ENCODE measurements at places on chromosomes 1 and 21.

DNA sequence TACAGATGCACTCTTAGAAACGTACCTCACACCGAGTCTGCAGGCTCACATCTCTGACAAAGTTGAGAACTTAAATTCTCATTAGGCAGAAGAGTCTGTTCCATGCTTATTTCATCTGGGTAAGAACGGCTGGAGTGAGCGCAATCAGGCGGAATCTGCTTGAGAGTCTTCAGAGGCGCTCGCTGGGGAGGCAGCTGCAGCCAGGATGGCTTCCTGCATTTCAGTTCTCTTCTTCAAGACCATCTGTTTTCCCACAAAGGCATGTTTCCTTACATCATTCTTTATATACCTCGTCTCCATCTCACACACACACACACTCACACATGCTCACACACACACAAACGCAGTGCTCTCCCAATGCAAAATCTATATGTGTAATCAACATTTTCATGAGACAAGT lies 497.1 kb downstream of the AJAP1 start:
- no peak for DNase-seq

GRCh38 chr1:7379441-7379971 lies 391.6 kb upstream of the VAMP3 start:
- no peak for DNase-seq

- DNase-seq = no peak
Observed at GRCh38 chr1:28170001-28170596, 6.4 kb downstream of the PTAFR start.

DNA sequence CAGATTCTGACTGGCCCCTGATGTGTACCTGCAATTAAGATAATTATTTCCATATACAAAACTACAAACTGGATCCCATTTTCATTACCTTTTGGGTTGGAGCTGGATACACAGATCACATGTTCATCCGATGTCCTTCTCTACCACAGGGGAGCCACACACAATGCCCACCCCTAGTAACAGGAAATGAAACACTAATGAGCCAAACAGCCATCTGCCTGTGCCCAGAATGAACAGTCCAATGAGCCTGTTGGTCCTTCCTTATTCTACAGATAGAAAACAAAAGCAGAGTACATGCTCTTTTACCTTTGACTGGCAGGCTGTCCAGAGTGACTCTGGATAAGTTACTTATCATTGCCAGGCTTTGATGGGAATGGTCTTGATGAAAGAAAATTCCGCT lies 68.6 kb downstream of the SIPA1L2 start:
- DNase-seq = no peak

DNA sequence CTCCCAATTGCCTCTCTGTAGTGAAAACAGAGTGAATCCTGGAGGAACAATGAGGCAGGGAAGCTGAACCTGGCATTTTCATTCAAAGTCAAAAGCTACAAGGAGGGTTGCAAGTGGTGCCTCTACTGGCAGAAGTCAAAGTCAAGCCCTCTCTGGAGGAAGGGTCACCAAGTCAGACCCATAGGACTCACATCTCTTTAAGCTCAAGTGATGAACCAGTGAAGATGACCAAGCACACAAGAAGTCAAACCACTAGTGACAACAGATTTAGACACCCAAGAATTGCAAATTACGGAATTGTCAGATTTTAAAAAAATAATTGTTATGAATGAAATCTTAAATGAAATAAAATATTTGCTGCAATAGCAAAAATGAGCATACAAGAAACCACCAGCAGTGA lies 81.1 kb upstream of the ATP1B1 start:
- DNase-seq = no peak

GRCh38 chr1:67652800-67653199 lies 32.2 kb upstream of the GADD45A start:
- no peak for DNase-seq

DNA sequence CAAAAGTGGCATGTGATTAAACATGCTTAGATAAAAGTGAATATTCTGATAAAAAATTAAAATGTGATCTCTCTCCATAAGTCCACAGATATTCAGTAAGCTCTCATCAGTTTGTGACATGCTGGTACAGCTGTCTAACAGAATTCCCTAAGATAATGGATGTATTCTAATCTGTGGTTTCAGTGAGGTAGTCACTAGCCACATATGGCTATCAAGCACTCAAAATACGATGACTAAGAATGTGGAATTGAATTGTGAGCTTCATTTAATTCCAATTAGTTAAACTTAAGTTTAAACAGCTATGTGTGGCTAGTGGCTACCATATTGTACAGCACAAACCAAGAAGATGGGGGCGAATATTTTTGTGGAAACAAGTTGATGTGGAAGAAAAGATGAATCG lies 4.1 kb upstream of the REG4 start:
- no peak for DNase-seq

GRCh38 chr1:41576620-41577019 lies 92.1 kb upstream of the EDN2 start:
- no peak for DNase-seq

DNA sequence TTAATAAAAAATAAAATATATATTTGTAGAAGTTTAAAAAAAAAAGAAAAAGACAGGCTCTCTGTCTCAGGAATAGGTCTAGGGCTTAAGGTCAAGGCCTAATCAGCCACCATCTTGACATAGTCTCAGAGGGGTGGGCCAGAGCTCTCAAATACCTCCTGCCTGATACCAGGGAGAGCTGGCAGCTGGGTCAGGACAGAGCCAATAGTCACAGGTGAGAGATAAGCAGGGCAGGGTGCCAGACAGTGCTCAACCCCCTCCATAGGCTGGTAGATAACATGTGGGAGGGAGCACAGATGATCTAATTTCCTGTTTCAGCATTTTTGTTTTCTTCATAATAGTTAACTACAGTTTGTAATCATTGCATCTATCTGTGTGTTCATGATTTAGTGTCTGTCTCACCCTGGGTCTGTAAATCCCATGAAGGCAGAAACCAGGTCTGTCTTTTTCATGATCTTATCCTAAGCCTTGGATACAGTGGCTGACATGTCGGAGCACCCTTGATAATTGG lies 152.0 kb upstream of the GRIK3 start:
- no peak for DNase-seq

GRCh38 chr21:35007348-35007747 lies 41.8 kb downstream of the RUNX1 start:
- DNase-seq = no peak

GRCh38 chr1:113479713-113480676 lies 89.7 kb downstream of the MAGI3 start:
- DNase-seq = no peak

GRCh38 chr21:45577801-45578175 lies 35.5 kb upstream of the SLC19A1 start:
- DNase-seq = no peak

- DNase-seq = no peak
Observed at GRCh38 chr1:106698660-106699059, 357.8 kb upstream of the PRMT6 start.

GRCh38 chr1:9449110-9449627 lies 90.1 kb upstream of the SLC25A33 start:
- DNase-seq = no peak

GRCh38 chr1:161958425-161958824 lies 65.2 kb downstream of the OLFML2B start:
- DNase-seq = no peak

GRCh38 chr1:29559056-29559455 lies 322.7 kb downstream of the PTPRU start:
- no peak for DNase-seq

- no peak for DNase-seq
Observed at GRCh38 chr1:76562292-76562691, 305.0 kb upstream of the ST6GALNAC5 start.

DNA sequence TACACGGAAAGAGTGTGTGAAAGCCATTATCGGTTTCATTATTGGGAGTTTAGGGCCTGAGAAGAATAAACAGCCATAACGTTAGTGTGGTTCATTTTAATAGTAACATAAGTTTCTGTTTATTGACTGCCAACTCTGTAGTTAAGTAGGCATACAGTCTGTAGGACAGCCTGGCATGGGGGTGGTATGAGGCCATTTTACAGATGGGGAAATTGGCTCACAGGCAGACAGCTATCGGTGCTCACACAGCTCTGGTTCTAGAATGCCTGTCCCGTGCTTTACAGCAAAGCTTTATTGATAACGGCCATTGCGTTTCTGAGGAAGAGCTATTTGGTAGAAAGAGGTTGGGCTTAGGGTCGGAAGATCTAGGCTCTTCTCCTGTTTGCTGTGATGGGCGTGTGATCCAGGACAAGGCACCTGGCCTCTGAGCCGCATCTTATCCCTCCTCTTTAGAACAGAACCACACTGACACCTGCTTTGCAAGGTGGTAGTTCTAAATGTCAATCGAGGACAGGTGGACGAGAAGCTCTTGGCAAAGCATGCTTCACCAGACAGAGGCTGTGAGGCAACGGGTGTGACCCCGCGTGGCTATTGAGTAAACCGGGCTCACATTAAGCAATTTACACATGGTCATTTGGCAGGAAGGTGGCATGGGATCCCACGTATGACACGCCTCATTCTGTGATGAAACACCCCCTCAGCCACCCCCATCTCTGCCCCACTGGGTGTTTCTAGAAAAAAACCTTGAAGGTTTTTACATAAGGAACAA lies 14.9 kb downstream of the ETS2 start:
- DNase-seq = no peak

GRCh38 chr1:150210091-150210490 lies 25.8 kb downstream of the ANP32E start:
- DNase-seq = no peak

GRCh38 chr1:235892734-235893413 lies 26.2 kb upstream of the LYST start:
- DNase-seq = no peak

DNA sequence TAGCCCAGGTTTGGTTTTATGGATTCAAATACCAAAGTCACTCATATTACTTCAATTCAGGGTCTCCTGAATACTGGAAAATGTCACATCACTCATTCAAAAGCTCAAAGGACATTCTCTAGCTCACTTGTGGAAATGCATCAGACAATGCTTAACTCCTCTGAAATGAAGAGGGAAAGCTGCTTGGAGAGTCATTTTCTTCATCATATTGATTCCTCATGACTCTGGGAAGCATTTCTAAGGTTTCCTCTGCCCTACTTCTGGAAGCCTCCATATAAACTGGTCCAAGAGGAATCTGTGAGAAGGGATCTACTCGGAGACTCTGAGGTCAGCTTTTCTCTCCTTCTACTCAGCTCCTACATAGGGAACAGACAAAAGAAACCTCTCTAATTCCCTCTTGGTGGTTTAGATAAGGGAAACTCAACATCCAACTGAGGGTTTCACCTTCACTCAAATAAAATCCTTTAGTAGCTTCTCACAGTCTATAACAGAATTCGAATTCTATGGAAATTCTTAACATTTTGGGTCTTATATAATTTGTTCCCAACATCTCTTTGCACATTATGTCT lies 36.4 kb upstream of the RBBP5 start:
- DNase-seq = no peak

DNA sequence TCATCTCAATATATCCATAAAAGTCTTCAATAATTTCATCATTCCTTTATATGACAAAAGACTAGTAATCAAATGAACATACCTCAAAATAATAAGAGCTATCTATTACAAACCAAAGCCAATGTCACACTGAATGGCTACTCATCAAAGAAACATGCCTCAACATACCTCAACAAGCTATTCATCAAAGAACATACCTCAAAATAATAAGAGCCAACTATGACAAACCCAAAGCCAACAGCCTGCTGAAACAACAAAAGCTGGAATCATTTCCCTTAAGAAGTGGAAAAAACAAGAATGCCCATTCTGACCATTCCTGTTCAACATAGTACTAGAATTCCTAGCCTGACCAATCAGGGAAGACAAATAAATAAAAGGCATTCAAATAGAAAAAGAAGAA lies 1373.7 kb downstream of the BRINP3 start:
- no peak for DNase-seq

DNA sequence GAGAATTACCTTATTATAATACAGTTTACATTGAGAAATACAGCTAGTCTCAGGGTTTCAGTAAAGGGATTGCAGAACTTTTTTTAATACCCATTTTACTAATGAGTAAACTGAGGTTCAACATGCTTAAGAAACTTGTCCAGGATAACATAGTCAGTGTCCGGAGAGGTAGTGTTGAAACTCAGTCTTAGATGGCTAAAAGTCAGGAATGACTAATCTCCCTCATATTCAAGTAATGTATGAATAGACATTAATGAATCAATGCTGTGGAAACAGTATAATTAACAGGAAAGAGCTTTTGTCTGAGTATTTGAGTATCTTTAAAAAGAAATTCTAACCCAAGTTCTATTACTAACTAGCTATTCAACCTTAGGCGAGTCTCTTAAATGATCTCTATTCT lies 397.6 kb downstream of the PLA2G4A start:
- no peak for DNase-seq

- no peak for DNase-seq
Observed at GRCh38 chr1:244012202-244012601, 38.9 kb upstream of the ZBTB18 start.

GRCh38 chr1:211305044-211305443 lies 21.6 kb upstream of the TRAF5 start:
- DNase-seq = no peak

- DNase-seq = no peak
Observed at GRCh38 chr1:38918568-38918967, 23.1 kb downstream of the RHBDL2 start.

GRCh38 chr1:170964506-170964905 lies 29.2 kb downstream of the MROH9 start:
- no peak for DNase-seq

- no peak for DNase-seq
Observed at GRCh38 chr1:7401814-7402547, 369.1 kb upstream of the VAMP3 start.

- DNase-seq = no peak
Observed at GRCh38 chr1:119984771-119985170, 84.7 kb downstream of the NOTCH2 start.

GRCh38 chr1:179879797-179880196 lies 2.2 kb upstream of the TOR1AIP2 start:
- no peak for DNase-seq

- DNase-seq = no peak
Observed at GRCh38 chr1:91897016-91897415, 11.1 kb upstream of the TGFBR3 start.

DNA sequence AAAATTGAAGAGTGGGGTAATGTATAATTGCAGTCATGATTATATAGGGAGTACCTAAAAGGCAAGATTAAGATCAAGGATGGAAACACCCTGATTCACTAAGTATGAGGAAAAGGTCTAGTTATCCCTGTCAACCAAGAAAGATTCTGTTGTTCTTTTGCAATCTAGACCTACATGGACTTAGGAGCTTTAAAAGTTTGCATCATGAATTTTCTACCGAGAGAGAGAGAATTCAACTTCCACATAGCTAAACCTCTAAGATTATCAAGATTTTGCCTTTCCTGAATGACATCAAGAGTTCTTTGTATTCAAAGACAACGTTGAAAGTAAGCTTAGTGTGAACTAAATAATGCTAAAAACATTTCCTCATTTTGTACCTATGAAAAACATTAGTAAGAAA lies 78.8 kb upstream of the RBM34 start:
- DNase-seq = no peak

DNA sequence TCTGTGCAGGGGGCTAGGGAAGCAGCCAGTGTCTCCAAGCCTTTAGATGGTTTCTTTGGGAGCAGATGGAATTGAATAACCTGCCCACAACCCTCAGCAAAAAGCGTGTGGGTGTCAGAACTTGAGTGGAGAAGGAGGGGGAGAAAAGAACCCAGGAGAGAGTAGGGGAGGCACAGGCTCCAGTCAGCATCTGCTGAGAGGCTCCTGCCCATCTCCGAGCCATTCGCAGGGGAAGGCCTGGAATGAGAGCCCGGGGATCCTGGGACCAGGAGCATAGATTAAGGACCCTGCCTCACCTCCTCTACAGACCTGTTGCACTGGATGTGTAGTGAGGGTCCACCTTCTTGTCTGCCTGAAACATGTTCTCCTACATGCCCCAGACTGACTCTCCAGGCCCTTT lies 16.3 kb downstream of the TMEM81 start:
- no peak for DNase-seq
